ENCODE measurements at places on chromosomes 1 and 21. TPM values are rescaled to one million over a fixed set of nuclear protein-coding genes. Genes with fewer than 3 reads are reported as not detected.

DNA sequence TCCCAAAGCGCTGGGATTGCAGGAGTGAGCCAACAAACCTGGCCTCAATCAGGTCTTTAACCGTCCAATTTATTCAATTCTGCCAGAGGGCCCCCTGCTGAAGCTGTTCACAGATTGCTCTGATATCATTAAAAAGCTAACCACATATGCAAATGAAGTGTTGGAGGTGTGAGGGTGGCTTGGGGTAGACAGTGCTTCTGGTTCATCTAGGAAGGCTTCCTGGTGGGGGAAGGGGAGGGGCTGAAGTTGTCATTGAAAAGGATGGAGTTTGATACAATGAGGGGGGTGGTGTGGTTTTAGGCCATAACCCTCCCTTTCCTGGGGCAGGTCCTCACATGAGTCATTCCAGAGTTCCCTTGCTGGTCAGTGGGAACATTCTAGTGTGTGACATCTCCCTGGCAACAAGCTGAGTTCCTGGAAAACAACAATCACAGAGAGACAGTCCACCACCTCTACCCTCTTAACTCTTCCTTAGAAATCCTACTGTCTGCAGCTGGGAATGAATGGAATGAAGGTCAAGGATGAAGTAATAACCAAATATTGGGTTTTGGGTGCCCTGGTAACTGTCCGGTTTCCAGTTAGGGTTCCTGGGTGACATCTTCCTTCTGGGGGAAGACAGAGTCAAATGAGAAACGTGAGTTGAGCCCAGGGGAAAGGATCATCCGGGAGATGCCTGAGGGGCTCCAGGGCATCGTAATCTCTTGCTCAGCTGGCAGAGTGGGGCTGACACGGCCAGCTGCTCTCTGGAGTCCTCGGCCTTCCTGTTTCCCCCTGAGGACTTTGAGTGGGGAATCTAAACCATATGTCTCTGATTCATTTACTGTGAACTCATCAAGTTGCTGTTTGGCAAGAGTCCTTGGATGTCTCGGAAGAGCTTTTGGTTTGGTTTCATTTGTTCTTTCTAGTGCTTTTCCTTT, 32.2 kb downstream of the BATF3 start:
- DNase-seq: no peak

GRCh38 chr1:8846263-8846662, 28.8 kb upstream of the RERE start:
- DNase-seq: no peak

Gene THEM5
- not detected for total RNA-seq

Gene TNFRSF8
- total RNA-seq: 15.7 TPM

Gene CD2
- 291 TPM for total RNA-seq

DNA sequence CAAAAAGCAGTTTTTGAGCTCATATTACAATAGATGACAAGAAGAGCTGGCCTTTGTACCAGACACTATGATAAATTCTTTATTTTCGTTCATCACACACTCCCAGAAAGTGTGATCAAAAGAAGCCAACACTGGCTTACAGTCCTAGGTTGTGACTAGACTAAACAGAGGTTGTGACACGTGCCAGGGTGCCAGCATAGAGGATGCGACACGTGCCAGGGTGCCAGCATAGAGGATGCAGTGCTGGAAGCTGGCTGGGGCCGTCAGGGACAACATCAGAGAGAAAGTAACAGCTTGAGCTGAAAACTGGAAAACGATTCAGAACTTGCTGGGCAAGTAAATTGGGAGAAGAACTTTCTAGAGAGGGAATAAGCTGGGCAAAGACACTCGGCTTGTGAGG, 2.2 kb downstream of the MTARC1 start:
- no peak for DNase-seq

DNA sequence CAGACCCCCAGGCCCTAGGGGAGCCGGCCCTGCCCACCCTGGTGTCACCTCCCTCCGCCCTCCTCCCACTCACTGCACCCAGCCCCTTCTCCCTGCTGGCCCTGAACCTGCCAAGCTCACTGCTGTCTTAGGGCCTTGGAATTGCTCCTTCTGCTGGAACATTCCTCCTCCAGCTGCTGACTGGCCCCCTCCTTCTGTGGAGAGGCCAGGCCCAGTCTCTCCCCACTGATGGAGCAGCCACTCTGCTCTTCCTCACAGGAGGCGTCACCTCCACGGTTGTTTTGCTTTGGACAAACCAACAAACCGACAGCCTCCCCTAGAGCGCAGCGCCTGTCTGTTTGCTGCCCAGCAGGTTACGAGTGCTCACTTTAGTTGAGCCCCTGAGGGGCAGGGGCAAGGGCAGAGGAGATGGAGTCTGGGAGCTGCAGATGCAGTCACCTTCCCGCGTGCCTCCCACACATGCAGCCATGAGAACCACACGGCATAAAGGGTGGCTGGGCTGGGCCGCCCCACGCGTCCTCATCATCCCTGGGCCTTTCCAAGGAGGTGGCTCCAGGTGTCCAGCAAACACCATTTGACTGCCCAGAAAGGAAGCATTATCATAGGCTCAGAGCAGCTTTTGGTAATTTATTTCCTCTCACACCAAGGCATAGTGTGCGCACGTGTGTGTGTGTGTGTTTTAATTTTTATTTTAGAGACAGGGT, 9.4 kb downstream of the OXCT2 start:
- no peak for DNase-seq
